ENCODE measurements at places on chromosomes 7 and 10. TPM values are rescaled to one million over a fixed set of nuclear protein-coding genes. Genes with fewer than 3 reads are reported as not detected.

Gene SBDS
- total RNA-seq, result 68.6 TPM

Gene OR6V1
- not detected for total RNA-seq

Gene GCK
- total RNA-seq, result 1.7 TPM

DNA sequence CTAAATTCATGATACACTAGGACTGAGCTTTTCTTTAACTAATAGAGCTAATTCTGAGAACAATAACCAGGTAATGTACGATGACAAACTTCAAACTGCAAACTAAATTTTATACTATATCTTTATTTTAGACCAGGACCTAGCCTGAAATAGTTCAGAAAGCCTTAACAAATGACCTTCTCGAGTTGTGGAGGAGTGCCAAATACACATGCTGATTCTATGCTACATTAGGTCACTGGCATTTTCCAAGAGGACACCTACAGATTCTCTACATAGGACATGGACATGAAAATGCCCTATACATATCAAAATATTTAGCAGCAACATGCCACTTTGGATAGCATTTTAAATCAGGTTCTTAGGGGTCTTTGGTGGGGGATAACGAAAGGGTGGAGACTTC, 44.0 kb upstream of the LRRTM3 start:
- DNase-seq, result no peak

GRCh38 chr7:106074257-106074656, 37.9 kb downstream of the SYPL1 start:
- peak; percentile 56 for DNase-seq

- DNase-seq, result peak; percentile 84
These were observed 37.0 kb downstream of the RPA3 start for GRCh38 chr7:7681191-7681935.

DNA sequence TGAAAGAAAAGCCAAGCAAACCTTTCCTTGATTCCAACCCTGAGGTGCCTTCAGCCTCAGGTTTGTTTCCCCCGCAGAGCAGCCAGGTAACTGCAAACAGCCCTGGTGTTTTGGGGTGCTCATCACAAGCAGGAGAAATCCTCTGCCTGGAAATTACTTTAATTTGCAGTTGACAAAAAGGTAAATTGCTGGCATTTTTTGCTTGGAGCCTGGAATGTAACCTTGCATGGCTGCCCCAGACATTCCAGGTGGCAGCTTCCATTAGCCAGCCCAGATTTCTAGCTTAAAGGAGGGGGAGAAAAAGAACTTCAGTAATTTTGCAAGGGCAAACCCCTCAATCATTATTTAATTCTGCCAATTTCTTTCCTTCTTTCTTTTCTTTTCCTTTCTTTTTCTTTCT, 194.4 kb downstream of the MYOF start:
- DNase-seq, result no peak

DNA sequence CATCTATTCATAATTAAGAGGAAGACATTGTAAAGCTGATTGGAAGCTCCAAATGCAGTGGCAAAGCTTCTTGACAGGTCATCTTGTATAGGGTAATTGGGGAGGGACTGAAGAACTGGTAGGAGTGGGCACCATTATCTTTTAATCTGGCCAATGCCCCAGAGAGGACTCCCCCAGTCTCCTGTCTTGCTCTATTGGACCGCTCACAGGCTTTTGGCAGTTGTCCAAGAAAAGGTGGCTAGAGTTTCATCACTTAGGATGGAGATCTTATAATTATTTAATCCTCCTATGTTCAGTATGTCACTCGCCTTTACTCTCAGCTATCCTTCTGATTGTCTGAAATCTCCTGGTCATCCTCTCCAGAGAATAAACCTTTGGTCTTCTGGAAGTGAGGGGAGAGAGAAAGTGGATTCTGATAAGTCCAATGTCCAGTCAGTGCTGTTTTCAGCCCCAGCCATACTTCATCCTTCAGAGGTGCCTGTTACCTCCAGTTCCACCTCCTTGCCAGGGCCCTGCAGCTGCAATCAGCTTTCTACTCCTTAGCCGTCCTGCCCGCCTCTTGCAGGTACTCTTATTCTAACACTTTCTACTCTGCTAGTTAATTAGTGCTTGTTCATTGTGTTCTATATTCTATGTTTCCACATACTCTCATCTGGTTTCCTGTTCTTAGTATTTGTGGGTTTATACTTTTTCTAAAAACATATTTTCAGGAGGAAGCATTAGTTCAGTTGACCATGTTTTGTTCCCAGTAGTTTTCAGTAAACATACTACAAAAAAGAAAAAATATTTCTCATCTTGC, 241.6 kb downstream of the NSUN6 start:
- DNase-seq, result no peak

DNA sequence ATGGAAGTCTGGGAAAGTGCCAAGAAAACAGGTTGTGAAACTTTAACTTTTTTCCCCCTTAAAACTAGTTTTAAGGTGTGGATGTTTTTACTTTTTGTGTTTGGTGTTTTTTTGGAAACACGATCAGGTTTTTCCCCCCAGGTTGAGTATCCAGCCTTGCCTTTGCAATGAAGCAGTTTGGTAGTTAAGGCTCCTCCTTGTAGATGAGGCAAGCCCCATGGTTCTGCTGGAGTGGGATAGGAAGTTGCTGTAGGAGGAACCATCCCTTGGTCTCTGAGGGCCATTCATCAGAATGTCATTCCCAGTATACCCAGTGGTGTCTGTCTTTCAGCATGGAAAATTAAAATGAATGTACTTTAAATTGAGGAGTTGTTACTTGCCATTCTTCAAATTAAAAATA, 2.7 kb downstream of the CUL1 start:
- no peak for DNase-seq

GRCh38 chr10:133034092-133034491, 53.6 kb upstream of the ADGRA1 start:
- no peak for DNase-seq

GRCh38 chr7:5177060-5177459, 13.0 kb upstream of the WIPI2 start:
- no peak for DNase-seq

DNA sequence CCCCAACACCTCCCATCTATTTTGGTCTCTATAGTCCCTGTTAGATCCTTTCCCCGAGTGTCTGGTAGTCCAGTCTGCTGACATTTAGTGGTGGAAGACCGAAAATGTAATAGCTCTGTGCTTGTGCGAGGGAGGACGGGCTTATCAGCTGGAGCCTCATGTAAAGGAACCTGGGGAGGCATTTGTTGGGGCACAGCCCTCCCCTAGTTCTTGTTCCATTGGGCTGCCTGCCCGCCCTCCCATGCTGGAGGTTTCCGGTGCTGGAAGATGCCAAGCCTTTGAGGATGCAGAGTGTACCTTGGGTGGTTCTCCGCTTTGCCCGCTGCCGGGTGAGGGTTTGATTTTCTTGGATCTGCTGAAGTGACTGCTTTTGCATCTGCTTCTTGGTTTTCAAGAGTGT, 5.4 kb downstream of the ZNF862 start:
- DNase-seq, result no peak

DNA sequence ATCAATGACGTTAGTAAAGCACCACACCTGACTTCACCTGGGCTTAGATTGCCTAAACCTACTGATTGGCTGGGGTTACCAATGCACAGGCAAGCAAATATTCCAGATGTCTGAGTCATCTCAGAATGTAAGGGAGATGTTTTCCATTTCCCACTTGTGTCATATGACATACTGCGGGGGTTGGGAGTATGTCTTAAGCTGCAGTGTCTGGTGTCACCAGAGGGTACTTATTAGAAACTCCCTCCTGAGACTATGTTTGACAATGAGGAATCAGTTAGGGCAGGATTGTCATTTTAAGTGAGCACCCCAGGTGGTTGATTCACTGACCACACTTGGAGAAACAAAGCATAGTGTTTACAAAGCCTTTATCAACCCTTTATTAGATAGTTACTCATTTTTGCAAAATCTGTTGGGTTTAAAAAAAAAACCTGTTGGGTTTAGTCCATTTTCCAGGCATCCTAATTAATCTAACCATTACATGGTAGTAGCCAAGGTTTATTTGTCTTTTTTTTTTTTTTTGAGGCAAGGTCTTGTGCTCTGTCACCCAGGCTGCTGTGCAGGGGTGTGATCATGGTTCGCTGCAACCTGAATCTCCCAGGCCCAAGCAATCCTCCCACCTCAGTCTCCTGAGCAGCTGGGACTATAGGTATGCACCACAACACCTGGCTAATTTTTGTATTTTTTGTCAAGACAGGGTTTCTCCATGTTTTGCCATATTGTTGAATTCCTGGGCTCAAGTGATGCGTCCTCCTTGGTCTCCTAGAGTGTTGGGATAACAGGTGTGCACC, 72.5 kb downstream of the CDK6 start:
- peak; percentile 57 for DNase-seq

- no peak for DNase-seq
These were observed 92.6 kb downstream of the TFEC start for GRCh38 chr7:115937960-115938359.

DNA sequence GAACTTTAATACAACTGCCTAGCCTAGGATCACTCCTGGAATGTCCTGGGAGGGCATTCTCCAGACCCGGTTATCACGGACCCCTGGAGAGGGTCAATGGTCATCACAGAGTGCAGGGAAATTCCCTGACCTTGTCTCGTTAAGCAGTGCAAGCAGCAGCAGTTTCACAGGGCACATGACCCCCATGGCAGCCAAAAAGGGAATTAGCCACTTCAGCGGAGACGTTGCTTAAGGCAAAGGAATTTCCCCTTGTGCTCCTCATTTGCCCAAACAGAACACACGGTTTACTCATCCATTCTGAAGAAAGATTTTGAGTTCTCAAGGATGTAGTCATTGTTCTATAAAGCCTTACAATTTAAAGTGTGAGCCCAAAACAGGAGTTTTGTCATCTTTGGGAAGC, 260.3 kb downstream of the SNX13 start:
- DNase-seq, result no peak

- DNase-seq, result no peak
These were observed 7.1 kb upstream of the TAS2R39 start for GRCh38 chr7:143176128-143176527.

DNA sequence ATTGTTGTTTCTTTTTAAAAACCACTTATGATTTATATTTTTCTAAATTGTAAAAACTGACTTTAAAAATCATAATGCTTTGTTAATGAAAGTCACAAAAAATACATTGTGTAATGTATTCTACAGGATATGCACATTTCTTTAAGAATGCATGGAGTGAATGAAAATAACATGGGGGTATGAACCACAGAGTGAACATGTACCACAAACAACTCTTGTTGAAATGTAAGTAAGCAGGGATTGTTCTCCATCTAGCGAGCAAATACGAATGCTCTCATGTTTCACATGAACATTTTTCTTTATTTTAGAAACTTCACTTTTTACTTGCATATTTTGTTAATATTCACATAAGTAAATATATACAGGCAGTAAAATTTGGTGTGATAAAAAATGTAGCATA, 35.6 kb upstream of the LAMB4 start:
- no peak for DNase-seq

- DNase-seq, result no peak
These were observed 83.5 kb upstream of the INSIG1 start for GRCh38 chr7:155213955-155214740.

GRCh38 chr10:101772895-101773761, 2.8 kb downstream of the FGF8 start:
- DNase-seq, result no peak

Data from activated CD4-positive, alpha-beta T cell treated with anti-CD3 and anti-CD28 coated beads, Interleukin-2, amount 10 ng/mL, durations not matched to agents 24 days and 14 days (primary cell).